ENCODE measurements at places on chromosomes 4 and X.

DNA sequence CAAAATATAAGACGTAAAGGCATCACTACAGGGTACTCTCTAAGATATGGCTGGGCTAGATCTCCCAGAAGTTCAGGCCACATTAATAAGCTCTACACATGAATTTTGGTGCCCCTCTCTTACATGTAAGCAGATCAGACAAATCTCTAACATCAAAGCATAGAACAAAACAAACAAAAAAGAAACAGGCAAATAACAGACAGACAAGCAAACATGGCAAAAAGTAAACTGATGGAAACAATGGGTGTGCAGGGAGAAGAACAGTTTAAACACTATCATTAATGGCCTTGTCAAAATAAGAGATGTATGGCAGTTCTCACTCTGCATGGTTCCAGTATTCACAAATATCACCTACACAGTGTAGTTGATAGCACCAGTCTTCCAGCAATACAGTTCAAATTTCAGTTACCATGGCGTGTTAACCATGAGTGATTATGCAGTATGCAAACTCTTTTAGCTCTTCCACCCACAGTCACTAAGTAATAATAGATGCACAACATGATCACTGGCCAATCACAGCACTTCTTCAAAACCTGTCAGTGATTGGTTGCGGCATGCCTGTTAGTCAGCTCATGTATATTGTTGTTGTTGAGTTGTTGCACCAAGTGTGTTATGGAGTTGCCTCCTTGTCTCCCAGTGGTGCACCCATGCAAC lies 110.7 kb upstream of the TLR3 start:
- DNase-seq, result no peak

DNA sequence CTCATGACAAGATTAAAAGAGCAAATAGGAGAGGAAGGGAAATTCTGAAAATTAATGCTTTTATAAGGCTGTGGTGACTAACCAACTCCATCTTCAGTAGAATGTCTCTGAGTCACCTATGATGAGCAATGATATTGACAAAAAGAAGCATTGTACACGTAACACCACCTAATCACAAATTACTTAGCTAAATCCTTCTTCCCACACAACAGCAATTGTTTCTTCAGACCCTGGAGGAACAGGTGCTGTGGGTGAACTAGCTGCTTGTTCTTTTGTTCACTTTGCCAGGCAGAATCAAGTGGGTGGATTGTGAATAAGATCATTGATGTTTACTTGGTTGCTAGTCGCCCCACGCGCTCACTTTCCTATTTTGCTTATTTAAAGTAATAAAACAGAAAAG lies 315.5 kb downstream of the CAMK2D start:
- DNase-seq, result no peak

DNA sequence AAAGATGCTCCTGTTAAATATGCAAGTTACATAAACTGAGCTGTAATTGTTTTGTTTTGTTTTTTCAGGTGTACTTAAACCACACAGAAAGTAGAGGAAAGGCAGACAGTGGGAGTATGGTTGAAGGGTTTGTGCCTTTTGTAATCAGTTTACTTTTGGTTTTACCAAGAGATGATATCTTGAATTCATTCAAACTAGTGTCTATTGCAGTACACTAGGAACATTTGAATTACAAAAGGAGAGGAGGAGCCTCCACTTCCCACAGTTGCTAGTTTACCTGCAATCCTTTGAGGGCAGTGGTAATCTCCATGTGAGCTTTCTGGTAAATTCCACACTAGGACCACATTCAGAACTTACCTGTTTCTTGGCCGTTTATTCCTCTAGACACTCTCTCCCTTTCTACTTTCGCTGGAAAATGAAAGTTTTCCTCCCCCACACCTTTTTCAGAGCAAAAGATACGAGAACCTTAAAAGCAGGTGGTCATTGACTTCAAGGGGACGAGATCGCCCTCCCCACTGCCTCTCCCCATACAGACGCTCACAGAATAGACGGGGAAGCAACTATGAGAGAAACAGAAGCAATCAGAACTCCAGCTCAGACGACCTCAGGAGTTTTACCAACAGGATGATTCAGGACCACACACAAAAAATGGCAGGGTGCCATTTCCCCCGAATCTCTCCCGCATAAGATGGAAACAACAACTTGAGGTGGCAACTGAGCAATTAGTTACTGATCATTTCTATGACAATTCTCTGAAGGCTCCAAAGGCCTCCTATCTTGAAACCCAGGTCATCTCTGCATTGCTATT lies 3.3 kb downstream of the RBM47 start:
- DNase-seq, result no peak

DNA sequence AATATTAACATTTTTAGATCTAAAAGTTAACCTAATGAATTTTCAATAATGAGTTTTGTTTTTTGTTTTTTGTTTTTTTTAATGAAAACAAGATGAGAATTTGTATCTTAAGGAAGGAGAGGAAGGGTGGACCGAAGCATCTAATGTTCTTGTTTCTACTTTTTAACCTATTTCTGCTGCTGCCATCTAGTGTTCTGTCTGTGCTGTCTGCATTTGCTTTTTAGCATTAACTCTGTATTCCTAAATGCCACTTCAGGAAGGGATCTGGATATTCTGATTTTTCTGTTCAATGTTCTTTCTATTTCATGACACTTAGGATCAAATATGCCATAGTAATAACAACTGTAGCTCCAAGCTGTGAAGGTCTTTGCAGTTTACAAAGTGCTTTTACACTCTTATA lies 161.7 kb downstream of the BRWD3 start:
- no peak for DNase-seq

DNA sequence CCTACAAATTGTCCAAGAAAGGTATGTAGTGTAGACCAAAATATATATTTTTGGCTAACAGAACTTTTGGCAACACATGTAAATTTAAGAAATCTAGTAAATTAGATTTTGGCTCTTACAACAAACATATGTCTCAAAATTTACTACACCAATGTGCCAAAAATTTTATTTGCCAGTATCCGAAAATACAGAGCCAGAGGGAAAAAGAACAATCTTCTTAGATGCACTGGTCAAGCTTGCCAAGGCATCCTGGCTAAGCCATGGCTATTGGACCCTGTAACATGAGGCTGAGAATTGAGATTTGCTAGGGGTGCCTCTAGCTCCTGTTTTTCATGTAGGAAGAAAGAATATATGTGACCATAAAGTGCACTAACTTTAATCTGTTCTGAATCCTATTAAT lies 91.8 kb downstream of the GABRG1 start:
- no peak for DNase-seq

DNA sequence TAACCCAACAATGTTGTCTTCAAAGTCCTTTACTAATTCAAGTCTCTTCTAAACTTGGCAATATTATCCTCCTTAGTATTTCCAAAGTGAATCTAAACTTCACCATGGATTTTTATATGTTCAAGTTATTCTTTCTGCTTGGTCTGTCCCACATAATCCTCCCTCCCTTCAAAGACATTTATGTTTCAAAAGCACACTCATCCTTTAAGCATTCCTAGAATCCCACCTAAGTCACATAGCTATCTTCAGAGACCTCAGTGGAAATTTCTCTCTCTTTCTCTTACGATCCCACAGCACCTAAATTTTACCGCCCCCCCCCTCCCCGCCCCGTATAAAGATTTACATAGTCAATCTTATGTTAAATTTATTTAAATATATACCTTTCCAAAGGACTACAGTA lies 314.9 kb upstream of the GRIA3 start:
- DNase-seq, result no peak
